Stimulated activated naive CD4-positive, alpha-beta T cell (primary cell): ENCODE measurements at places on chromosomes 1 and 21.

DNA sequence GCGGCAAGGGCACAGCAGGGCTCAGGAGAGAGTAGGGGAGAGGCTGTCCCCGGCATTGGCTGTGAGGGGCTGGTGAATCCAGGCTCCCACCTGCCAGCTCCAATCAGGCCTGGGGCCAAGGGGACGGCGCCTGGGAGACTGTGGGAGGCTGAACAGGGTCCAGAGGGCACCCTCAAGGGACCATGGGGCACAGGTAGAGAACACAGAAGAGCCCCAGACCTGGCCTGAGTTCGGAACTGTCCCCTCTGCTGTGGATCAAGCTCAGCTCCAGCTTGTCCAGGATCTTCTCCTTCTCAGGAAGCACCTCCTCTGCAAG, 67.0 kb downstream of the KCNAB2 start:
- DNase-seq: no peak

DNA sequence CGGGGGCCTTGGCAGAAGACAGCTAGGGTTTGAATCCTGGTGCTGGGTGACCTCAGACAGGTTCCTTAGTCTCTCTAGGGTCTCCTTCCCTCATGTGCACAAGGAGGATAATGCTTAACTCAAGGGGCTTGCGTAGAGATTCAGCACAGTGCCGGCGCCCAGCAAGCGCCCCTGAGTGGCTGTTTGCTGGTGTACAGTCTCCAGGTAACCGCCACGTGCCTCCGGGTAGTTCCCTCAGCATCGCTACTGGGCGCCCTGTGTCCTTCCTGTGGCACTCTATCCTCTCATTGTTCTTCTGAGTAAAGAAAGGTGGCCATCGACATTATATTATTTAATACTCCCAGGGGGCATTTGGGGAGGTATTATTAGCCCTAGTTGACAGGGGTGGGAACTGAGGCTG, 80.9 kb downstream of the NENF start:
- DNase-seq: no peak

DNA sequence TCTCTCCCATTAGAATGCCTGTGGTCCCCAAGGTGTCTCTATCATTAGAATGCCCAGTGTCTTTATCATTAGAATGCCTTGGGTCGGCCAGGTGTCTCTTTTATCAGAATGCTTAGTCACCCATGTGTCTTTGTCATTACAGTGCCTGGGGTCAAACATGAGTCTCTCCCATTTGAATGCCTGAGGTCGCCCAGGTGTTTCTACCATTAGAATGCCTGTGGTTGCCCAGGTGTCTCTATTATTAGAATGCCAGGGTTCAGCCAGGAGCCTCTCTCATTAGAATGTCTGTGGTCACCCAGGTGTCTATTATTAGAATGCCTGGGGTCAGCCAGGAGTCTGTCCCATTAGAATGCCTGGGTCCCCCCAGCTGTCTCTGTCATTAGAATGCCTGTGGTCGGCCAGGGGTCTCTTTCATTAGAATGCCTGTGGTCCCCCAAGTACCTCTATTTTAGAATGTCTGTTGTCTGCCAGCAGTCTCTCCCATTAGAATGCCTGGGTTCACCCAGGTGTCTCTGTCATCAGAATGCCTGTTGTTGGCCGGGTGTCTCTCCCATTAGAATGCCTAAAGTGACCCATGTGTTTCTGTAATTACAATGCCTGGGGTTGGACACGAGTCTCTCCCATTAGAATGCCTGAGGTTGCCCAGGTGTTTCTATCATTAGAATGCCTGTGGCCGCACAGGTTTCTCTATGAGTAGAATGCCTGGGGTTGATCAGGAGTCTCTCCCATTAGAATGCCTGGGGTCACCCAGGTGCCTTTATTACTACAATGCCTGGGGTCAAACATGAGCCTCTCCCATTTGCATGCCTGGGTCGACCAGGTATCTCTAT, 57.1 kb downstream of the RNF187 start:
- no peak for DNase-seq

GRCh38 chr1:219109424-219110018, 64.2 kb upstream of the LYPLAL1 start:
- DNase-seq: no peak

GRCh38 chr1:119132179-119132578, 8.3 kb downstream of the WARS2 start:
- no peak for DNase-seq

- DNase-seq: no peak
Measured at GRCh38 chr1:55049914-55050278, 10.5 kb downstream of the PCSK9 start.

DNA sequence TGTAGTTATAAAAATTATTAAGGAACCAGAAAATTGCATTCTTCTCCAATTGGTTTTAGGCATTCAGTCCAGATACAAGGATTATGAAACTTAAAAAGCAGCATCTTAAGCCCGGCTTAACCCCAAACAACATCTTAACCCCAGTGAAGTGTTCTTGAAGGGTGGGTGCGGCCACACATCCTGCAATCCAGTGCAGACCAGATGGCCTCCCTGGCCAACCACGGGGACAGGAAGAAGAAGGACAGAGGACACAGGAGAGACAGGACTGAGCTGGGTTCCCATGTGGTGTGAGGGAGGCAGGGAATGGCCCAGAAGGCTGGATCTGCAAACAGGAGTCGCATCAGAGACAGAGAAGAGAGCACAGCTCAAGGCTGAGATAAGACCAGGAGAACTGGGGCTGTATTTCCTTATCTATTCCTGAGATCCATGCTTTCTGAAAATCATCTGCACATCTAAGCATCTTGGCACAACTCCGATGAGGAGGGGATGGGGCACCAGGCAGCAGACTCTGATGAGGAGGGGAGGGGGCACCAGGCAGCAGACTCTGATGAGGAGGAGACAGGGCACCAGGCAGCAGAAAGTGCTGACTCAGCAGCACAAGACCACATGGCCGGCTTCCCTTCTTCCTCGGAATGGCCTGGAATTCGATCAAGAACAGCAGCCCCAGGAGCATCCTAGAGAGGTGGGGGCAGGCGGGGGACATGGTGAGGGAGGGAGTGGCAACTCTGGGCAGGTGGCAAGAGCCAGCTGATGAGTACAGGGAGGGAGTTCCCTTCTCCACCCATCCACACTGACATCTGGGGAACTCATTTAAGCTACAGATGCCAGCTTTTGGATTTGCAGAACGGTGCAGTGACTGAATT, 26.6 kb downstream of the ABCG1 start:
- no peak for DNase-seq

DNA sequence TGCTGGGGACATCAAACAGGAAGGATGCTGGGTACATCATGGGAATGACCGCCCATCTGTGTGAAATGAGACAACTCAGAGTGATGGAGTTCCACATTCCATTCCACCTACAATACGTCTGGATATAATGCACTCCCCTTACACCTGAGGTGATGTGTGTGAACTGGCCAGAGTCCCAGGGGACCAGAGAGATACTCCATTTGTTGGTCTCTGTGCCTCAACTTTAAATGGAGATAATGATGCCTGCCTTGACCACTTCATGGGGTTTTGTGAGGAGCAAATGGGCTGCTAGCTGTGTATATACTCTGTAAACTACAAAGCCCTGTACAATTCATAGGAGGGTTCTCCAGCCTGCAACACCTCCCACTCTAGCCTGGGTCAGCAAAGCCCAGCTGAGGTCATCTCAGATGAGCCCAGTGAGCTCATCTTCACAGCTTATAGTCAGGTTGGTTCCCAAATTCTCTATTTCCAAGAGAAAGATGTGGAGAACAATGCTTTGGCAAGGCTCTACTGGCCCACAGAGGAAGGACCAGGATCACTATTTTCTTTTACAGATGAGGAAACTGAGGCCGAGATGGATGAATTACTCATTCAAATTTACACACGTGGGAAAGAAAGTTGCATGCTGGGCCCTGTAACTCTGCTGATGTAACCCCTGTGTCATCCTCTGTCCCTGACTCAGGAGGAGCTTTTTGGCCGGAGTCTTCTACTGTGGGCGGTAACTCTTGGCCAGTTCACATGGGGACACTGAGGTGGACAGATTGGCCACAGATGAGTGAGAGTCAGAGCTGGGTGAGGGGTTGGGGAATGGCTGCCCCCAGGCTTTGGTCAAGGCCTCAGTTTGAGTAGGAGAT, 105.6 kb upstream of the GCLM start:
- no peak for DNase-seq

GRCh38 chr1:14674030-14674429, 75.5 kb downstream of the KAZN start:
- no peak for DNase-seq

GRCh38 chr21:28334407-28334806, 658.3 kb downstream of the LTN1 start:
- DNase-seq: no peak

DNA sequence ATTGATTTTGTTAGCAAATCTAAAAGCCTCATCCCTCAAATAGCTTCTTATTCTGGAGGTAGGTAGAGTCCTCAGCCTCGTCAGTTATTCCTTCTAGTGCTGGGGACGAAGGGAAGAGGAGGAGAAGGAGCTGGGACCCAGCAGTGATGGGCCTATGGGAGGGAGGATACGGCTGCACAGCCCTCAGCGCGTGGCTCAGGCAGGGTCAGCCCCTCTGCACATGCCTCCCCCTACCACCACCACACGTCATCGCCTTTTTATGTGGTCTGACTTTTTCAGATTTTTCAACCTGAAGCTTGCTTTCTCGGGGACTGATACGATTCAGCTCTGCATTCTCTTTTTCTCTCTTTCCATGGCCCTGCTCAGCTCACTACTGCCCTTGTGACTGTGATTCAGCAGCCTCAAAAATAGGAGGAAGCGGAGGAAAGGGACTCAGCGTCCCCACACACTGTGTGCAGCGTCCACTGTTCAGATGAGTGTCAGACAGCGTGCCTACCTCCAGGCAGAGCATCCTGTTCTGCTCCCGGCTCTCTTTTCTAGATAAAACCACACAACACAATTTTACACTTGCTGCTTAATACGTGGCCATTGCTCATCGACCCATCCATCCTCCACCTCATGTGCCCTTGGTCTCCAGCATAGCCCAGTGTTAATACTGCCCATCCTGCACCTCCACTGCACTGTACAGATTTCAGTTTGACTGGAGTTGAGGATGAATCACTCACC, 827 bp downstream of the OR2B11 start:
- no peak for DNase-seq

DNA sequence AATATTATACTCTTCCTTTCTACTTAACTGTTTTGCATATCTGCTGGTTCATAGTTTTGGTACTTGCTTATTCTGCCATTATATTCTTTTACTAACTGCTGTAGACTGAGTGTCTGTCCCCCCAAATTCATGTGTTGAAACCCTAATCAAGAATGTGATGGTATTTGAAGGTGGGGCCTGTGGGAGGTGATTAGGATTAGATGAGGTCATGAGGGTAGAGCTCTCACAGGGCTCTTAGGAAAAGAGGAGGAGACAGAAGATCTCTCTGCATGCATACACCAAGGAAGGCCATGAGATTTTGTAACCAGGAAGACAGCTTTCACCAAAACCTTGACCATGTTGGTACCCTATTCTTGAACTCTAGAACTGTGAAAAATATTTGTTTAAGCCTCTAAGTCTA, 354.1 kb upstream of the B3GALT2 start:
- DNase-seq: no peak

DNA sequence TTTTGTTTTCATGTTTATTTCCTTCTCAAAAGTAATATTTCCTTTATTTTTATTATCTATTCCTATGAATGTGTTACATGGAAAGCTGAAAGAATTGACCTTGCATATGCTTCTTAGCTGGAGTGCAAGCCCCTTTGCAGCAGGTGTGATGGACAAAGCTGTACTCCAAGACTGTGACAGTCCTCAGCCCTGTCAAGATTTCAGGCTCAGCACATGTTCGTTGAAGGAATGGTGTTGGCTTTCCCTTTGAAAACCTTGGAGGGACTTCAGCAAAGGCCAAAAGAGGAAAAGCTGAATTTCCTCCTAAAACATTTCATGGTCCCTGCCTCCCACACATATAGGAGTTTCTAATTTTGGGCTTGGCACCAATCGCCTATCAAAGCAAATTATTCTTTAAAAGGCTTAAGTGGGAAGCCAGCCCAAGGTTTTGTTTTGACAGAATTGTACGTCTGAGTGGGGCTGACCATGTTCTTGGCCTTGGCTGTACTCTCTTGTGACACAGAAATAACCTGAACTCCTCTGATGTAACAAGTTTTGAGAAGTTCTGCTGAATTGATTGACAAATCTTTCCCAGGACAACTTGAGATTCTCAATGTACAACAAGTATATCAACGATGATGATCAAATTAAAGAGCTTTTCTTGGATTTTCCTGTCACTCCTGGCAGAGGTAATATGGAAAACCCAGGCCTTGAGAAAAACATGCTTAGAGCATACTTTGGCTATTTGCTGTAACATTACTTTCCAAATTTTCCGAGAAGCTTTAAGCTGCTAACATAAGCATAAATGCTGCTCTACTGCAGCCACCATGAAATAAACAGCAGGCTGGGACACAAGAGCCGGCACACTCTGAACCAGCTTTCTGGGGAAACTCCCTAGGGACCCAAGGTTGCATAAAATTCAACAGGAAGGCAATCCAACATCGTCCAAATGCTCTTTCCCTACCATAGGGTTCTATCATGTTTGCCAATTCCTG, 135.7 kb upstream of the ZNF648 start:
- DNase-seq: no peak

DNA sequence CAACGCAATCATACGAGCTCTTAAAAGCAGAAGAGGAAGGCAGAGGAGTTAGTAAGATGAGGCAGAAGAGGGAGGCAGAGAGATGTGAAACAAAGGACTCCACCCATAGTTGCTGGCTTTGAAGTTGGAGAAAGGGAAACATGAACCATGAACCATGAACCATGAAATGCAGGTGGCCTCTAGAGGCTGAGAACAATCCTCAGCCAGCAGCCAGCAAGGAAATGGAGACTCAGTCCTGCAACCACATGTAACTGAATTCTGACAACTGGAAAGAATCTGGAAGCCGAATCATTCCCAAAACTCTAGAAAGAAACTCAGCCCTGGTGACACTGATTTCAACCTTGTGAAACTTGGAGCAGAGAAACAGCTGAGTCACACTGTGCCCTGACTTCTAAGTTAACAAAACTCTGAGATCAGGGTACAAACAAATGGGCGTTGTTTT, 10.1 kb downstream of the DIPK1A start:
- peak; percentile 46 for DNase-seq

GRCh38 chr1:153493343-153493960, 33.0 kb upstream of the S100A7 start:
- no peak for DNase-seq

DNA sequence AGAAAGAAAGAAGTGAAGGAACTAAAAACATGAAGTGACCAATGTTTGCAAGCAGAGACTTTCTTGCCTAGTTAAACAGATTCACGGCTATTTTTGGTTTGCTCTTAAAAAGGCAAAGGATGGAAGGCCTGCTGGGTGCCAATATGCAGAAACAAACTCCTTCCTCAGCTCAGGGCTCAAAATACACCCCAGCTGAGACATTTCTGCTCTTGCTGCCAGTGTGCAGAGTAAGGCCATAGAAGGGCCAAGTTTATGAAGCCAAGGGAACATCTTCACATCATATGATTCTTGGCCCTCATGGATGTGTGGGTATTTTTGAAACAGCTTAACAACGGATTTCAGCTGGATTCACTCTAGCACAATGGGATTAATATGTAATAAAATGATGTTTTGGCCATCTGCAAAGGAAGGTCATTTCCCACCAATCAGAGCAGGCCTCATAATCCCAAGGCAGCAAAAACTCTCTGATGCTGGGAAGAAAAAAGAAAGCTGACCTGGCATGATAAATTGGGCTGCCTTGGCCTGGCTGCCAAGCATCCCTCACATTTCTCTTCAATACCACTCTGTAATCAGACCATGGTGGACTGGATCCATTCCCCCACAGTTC, 70.7 kb downstream of the CAPZB start:
- no peak for DNase-seq

- no peak for DNase-seq
Measured at GRCh38 chr1:82388679-82389078, 587.9 kb downstream of the ADGRL2 start.
